ENCODE measurements at places on chromosomes 11 and 22.

- no peak for DNase-seq
Measured at GRCh38 chr11:65185869-65186341, 4.2 kb downstream of the CAPN1 start.

DNA sequence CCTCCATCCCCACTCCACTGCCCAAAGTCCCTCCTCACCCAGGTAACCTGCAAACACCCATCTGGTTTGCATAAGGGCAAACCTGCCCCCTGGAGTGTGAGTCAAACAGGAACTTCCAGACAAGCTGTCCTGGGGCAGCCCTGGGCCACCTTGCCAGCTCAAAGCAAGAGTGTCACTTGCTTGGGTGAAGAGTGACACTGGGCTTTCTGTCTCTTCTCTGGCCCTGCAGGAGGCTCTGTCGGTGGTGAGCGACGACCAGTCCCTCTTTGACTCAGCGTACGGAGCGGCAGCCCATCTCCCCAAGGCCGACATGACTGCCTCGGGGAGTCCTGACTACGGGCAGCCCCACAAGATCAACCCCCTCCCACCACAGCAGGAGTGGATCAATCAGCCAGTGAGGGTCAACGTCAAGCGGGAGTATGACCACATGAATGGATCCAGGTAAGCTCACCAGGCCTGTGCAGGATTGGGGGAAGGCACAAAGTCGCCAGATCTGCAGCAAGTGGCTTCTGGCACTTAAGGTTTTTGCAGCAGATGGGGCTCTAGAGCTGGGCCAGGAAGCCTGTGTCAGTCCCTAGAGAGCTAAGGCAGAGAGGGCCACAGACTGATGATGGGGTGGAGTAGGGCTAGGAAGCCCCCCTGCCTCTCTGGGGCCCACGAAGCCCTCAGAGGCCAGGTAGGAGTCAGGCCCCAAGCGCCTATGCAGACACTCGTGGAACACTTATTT is 64.2 kb downstream of the FLI1 start:
- DNase-seq: no peak

GRCh38 chr11:129658526-129658867 is 157.2 kb upstream of the TMEM45B start:
- no peak for DNase-seq

DNA sequence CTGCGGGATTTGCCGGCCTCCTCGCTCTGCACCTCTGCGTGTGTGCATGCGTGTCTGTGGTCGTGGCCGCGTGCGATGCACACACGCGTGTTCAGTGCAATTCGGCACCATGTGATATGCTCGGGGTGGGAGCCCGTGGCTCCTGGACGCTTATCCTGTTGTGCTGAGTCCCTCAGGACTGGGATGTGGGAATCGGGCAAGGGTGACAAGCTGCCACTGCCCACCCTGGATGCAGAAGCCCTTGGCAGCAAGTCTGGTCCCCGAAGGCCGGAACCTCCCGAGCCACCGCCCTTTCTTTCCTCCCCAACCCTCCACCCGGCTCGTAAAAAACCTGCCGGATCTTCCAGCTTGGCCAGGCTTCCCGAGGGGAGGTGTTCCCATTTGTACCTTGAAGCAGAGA is 128.2 kb downstream of the PHF21B start:
- DNase-seq: no peak

GRCh38 chr11:60957188-60957587 is 5.2 kb upstream of the SLC15A3 start:
- no peak for DNase-seq

DNA sequence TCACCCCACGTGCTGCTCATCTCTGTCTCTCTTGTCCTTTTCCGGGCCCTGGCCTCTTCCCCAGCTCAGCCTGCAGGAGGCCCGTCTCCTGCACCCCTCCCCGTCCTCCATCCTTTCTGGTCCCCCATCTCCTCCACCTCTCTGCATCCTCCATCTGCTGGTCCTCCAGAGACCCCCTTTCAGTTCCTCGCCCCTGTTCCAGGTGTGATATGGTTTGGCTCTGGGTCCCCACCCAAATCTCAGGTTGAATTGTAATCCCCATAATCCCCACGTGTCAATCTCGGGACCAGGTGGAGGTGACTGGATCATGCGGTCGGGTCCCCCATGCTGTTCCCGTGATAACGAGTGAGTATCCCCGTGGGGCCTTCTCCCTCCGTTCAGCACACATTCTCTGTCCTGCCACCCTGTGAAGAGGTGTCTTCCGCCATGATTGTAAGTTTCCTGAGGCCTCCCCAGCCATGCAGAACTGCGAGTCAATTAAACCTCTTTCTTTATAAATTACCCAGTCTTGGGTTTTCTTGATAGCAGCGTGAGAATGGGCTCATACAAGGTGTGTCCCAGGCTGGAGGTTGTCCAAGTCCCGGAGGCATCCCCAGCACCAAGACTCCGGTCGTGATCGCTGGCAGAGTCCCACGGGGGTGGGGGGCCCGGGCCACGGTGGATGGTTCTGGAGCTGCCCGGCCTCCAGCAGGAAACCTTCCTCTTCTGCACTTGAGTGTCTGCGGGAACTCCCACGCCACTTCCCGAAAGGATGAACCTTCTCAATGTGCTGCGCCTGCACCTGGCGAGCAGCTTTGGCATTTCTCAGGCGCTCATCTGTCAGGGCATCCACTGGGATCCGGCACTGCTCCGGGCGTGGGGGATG is 29.0 kb upstream of the TOLLIP start:
- DNase-seq: no peak

GRCh38 chr11:59729834-59730233 is 16.2 kb upstream of the OR10V1 start:
- no peak for DNase-seq

DNA sequence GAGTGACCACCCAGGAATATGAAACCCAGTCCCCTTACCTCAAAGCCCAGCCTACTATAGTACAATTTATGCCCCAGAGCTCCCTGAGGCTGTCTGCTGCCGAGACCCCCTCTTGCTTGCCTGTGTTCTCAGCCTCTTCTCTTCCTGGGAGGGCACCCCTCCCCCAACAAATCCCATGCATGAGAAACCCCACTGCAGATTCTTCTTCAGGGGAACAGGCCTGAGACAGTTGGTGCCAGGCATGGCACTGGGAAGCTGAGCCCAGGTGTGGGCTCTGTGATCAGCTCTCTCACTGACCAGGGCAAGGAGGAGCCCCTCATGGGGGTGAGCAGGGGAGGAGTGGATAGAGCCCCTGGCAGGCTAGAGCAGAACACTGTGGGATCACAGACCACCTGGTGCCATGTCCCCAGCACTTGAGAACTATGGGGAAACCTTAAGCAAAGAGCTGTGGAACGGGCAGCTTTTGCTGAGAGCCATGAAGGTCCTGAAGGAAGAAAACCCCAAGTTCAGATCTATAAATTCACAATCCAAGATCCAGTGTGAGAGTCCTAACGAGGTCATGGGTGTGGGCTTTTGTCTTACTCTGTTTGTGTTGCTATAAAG is 46.5 kb upstream of the TH start:
- no peak for DNase-seq

DNA sequence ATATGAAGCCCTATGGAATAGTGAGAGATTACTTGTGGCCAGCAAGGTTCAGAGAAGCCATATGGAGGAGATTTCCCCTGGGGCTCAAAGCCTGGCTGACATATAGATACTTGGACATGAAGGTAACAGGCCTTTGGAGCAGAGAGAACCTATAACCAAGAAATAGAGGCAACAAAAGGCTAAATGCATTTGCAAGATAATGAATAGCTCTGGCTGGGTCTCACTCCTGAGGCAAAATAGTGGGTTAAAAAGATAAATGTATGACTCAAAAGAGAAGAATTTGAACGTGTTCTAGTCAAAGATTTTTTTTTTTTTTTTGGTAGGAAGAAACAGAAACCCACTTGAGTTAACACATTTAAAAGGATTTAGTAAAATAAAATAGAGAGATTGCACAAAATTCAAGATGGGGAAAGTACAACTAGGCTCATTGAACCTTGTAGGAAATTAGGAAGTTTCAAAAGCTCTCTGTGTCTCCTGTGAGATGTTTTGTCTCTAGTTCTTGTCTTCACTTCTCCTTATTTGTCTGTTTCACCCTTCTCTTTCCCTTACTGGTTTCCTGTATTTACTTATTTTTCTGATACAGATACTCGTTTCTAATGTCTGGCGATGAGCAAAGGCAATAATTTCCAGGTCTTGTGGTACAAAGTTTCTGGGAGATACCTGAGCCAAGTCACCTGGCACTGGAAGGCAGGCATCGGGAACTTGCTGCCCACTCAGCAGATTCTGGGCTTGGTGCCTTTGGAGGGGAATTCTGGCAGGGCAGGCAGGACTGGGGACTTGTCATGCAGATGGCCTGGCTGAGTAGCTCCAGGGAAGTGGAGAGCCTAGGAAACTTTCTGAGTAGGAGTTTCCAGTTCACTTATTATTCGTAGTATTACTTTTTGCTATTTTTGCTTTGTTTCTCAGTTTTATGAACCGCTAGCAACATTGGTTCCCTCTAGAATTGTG is 49.2 kb upstream of the SESN3 start:
- DNase-seq: no peak

DNA sequence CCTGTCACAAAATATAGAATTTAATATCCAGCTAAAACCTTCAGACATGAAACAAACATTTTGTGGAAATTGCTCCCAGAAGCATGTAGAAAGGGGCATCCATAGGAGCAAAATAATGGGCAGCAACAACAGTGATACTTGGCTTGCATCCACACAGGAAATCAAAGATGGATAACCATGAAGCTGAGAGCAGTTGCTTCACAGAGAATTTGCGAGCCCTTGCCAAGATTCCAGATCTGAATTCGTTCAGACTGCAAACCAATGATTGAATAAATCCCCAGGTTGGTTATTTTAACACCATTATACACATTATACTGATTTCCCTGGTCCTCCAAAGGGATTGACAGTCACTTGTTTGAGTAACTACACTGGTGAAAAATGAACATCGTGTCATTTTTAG is 15.6 kb upstream of the OR51L1 start:
- DNase-seq: peak; percentile 59

DNA sequence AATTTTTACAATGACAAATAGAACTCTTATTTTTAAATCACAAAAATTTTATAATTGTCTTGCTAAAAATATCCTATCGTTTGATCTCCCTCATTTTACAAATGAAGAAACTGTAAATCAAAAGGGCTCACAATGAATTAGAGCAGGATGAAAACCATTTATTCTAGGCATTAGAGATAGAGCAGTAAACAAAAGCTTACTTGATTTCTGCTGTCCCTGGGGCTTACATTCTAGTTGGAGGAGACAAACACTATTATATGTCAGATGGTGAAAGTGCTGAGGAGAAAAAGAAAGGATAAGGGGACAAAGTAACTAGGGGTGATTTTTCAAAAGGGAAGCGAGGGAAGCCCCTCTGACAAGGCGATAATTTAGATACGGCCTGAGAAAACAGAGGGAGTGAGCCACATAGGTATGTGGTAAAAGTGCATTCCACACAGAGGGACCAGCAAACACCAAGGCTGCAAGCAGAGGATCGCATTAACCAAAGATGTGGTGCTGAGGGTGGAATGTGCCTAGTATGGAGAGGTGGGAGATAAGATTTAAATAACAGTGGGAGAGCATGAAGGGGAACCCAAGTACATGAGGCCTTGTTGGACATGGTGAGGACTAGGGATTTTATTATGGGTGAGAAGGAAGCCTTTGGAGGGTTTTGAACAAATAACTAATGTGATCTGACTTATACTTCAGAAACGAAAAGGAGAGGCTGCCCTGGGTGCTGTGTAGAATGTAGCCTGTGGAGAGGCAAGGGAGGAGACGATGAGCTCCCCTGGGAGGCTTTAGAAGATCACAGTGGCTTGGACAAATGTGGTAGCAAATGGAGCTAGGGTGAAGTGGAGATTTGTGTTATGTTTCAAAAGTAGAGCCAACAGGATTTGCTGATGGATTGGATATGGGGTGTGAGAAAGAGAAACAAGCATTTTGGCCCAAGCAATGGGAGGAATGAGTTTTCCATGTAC is 62.1 kb downstream of the PDHX start:
- no peak for DNase-seq

- DNase-seq: no peak
Measured at GRCh38 chr11:109237636-109238035, 184.4 kb upstream of the C11orf87 start.

DNA sequence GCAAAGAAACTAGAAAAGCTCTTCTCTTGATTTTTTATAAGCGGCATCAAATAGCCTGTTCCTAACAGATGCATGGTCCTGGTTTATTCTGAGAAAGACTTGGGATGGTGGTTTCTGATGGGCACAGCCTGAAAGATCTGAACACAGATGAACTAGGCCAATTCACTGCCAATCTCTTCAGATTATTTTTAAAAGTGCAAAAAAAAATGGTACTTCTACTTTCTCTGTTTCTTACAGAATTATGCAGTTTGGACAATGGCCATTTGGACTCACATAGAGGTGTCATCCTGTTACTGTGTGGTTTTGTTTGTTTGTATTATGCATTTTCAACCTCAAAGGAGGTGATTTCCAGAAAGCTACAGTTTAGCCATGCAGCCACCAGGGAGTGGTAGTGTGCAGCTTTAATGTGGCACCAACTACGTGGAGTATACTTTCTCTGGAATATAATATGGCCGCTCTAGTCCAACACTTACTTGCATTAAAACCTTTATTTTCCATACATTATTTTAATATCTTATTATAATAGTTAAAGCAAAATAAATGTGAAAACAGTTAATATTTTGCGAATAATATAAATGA is 469.8 kb upstream of the KIRREL3 start:
- peak; percentile 31 for DNase-seq

GRCh38 chr11:12537778-12538401 is 136.3 kb upstream of the TEAD1 start:
- no peak for DNase-seq

DNA sequence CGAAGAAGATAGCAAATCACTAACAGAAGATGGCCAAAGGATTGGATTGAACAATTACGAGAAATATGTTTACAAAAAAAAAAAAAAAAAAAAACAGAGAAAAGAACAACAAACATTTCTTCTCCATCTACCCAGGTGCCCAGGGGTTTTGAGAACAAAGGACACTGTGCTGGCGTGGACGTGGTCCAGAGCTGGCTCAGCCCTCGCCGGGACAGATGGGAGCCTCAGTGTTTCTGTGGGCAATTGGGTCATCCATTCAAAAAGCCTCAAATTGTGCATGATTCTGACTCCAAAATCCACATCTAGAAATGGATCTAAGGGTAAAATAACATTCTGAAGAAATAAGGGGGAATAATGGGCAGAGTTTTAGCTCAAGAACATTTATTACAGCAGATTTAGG is 63.1 kb downstream of the DHCR7 start:
- DNase-seq: no peak

DNA sequence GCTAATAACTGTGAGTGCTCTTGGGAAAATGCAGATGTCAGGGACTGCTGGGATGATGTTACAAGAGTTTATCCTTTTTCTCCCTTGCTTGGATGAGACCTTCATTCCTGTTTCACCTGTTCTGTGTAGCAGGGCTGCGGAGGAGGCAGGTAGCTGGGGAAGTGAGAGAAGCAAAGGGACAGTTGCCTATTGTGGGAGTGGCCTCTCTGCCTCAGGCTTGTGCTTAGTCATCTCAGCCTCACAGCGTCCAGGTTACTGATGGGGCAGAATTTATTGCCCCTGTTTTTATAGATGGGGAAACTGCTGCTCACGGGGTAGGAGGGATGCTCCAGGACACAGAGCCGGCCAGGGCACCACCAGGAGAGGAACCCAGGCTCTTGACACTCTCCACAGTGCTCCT is 1.7 kb downstream of the STX3 start:
- no peak for DNase-seq
